ENCODE measurements at places on chromosomes 5 and 9.
A peak's percentile ranks its signal among the peaks of the same experiment; 100 is the strongest.

GRCh38 chr5:170482511-170482910 lies 21.3 kb upstream of the KCNIP1 start:
- DNase-seq: peak; percentile 61

- DNase-seq: peak; percentile 23
Measured at GRCh38 chr9:84669288-84670137, at the start of gene NTRK2. Gene NTRK2, plus strand, starts transcription at chr9:84669729. Its CDS starts 1,020 bp downstream, at chr9:84670749.

- DNase-seq: peak; percentile 67
Measured at GRCh38 chr5:143147902-143148301, 255.6 kb downstream of the NR3C1 start.

DNA sequence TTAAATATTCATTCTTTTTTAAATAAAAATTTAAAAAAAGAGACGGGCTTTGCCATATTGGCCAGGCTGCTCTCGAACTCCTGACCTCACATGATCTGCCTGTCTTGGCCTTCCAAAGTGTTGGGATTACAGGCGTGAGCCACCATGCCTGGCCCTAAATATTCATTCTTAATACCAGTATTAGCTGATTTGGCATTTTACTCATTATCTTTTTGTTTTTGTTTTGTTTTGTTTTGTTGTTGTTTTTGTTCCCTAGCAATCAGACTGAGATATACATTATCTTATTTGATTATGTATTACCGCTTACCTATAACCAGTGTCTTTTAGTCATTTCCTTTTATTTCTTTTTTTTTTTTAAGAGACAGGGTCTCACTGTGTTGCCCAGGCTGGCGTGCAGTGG lies 37.9 kb downstream of the RNF44 start:
- no peak for DNase-seq

DNA sequence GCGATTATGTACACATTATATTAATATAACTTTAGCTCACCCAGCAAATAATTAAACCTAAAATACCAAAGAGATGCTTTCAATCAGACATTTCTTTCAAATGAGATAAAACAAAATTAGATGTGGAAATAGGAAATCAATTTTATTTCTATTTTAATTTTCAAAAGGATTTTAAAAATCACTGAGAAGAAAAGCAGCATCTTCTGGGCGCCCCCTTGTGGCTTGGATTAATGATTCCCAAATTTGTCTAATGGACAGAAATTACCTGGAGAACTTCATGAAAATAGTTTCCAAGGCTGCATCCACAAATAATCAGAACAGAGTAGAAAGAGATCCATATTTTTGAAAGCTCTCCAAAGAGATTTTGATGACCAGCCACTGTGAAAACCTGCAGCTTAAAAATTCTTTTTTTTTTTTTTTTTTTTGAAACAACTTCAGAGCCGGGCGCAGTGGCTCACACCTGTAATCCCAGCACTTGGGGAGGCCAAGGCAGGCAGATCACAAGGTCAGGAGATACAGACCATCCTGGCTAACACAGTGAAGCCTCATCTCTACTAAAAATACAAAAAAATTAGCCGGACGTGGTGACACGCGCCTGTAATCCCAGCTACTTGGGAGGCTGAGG lies 50.9 kb upstream of the CEMIP2 start:
- peak; percentile 28 for DNase-seq

GRCh38 chr9:124309667-124310084 lies 51.9 kb downstream of the NEK6 start:
- DNase-seq: peak; percentile 98

DNA sequence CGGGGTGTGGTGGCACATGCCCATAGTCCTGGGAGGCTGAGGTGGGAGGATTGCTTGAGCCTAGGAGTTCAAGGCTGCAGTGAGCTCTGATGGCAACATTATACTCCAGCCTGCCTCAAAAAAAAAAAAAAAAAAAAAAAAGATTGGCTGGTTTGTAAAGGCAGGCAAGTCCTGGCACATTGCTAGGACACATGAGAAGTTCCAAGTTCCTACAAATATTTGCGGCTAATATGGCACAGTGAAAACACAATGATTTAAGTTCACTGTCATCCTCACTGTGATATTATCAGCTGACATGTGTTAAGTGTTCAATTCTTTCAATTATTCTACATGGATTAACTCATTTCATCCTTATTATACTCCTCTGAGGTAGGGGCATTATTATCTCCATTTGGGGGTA lies 20.1 kb downstream of the TMEM268 start:
- no peak for DNase-seq

GRCh38 chr9:89743573-89744254 lies 138.9 kb downstream of the GADD45G start:
- DNase-seq: no peak

GRCh38 chr5:108259306-108259705 lies 122.6 kb downstream of the FBXL17 start:
- peak; percentile 7 for DNase-seq

DNA sequence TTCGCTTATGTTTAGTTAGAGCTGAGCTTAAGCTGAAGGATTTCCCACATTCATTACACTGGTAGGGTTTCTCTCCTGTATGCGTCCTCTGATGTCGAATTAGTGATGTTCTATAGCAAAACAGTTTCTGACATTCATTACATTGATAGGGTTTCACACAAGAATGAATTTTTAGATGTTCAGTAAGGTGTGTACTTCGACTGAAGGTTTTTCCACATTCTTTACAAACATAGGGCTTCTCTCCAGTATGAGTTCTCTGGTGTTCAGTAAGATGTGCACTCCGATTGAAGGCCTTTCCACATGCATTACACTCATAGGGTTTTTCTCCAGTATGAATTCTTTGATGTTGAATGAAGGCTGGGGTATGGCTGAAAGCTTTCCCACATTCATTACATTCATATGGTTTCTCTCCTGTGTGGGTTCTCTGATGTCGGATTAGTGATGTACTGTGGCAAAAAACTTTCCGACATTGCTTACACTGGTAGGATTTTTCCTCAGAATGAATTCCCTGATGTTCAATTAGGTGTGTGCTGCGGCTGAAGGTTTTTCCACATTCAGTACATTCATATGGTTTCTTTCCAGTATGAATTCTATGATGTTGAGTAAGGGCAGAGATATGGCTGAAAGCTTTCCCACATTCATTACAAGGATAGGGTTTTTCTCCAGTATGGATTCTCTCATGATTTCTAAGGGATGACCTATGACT lies 14.6 kb downstream of the ZNF883 start:
- no peak for DNase-seq

DNA sequence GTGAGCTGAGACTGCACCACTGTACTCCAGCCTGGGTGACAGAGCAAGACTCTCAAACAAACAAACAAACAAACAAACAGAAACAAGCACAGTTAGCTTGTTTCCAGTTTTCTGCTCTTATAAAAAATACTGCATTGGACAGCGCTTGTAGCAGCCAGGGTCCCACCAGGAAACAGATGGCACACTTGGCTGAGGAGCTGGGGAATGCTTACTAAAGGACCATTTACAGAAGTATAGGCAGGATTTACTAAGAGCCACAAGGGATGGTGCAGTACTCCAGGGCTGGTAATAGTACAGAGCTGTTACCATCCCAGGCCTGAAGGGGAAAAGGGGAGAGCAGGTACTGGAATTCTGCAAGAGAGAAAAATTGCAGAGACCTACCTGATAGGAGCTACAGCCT lies 5.2 kb upstream of the ANKS6 start:
- no peak for DNase-seq

DNA sequence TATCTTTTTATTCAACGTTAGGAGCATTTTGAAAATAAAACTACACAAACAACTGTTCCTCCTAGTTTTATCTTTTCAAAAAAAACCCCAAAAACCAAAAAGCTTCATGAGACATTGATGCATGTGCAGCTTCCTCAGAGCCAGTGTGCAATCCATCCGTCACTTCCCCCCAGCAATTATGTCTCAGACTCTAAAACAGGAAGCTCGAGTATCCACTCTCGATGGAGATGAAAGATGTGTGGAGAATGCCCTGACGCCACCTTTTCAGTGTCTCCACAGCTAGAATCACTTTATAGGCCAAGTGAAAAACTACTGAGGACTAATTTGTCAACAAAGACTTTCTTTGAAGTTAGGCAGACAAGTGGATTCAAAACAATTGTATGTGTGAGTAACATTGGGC lies 408.9 kb upstream of the SMARCA2 start:
- no peak for DNase-seq

DNA sequence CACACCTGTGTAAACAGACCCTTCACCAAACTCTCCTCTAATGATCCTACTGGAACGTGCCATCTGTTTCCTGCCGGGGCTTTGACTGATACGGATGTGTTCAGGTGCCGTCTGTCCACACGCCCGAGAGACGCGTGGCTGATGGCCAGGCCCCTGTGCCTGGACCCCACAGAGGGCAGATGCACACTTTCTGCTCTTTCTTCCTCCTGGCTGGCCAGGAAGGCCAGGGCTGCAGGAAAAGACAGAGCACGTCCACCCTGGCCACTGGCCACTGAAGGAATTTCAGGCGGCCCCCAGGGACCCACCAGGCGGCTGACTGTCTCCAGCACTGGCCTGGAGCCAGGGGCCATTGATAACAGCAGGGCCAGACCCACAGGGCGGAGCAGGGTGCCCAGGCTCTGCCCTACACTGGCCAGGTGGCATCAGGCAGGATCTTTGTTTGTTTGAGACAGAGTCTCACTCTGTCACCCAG lies 3.6 kb upstream of the ENG start:
- DNase-seq: no peak

- no peak for DNase-seq
Measured at GRCh38 chr5:115807654-115808052, 8.8 kb downstream of the CDO1 start.

- no peak for DNase-seq
Measured at GRCh38 chr9:16304301-16304700, 566.2 kb downstream of the BNC2 start.

GRCh38 chr5:6376974-6377520 lies 1.3 kb downstream of the MED10 start:
- peak; percentile 17 for DNase-seq

DNA sequence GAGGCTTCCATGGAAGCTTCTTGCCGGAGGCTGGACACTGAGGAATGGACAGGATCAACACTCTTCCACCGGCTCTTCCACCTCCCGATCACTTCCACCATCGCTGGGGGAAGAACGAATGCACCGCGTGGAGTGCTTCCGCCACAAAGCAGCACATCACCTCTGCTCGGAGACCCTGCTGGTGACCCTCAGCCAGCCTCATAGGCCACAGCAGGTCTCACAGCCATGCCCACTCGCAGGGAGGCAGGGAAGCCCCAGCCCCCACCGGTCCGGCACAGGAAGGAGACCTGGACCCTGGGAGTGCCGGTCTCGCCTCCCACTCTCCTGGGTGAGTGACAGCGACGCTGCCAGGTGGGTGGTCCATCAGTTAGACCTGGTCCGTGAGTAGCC lies 4.7 kb downstream of the MRPL36 start:
- DNase-seq: no peak

DNA sequence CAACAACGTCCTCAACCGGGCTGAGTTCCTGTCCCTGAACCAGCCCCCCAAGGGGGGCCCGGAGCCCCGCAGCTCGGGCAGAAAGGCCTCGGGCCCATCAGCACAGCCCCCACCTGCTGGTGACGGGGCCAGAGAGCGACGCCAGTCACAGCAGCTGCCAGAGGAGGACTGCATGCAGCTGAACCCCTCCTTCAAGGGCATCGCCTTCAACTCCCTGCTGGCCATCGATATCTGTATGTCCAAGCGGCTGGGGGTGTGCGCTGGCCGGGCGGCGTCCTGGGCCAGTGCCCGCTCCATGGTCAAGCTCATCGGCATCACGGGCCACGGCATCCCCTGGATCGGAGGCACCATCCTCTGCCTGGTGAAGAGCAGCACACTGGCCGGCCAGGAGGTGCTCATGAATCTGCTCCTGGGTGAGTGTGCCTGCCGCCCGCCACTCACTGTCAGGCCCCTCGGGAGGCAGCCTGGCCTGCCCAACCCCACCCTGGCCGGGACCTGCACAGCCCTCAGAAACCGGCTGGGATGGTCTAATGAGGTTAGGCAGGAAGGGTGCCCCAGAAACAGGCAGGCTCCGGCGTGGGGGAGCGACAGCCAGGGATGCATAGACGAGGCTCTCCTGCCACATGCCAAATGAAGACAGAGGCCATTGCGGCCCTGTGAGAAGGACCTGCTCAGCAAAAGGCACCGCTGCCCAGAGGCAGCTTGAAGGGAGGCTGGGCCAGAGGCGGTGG lies 678 bp downstream of the PLPP7 start:
- DNase-seq: no peak

DNA sequence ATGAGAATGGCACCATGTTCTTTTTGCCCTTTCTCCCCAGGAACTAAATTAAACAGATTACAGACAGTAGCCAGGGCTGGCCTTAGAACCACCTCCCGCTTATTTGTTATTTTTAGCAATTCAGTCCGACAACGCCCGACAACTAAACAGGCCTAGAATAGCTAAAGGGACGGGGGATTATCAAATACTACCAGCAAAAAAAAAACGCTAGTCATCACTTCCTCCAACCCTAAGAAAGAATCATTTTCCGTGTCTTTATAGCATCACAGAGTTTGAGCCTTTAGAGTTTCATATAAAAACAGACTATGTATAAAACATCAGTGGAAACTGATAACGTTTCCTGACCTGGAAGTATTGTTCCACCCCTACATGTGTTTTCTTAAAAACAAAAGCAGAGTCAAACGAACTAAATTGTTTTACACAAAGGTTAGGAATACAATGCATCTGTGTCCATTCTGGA lies 35.3 kb downstream of the PFDN1 start:
- DNase-seq: no peak

GRCh38 chr9:34610434-34611206 lies 1.3 kb downstream of the RPP25L start:
- no peak for DNase-seq

GRCh38 chr9:18683312-18683711 lies 209.4 kb downstream of the ADAMTSL1 start:
- no peak for DNase-seq

GRCh38 chr9:122076773-122077172 lies 16.3 kb downstream of the TTLL11 start:
- no peak for DNase-seq

All from fibroblast of skin of right quadriceps (primary cell).